ENCODE measurements at places on chromosomes 16 and 17.

DNA sequence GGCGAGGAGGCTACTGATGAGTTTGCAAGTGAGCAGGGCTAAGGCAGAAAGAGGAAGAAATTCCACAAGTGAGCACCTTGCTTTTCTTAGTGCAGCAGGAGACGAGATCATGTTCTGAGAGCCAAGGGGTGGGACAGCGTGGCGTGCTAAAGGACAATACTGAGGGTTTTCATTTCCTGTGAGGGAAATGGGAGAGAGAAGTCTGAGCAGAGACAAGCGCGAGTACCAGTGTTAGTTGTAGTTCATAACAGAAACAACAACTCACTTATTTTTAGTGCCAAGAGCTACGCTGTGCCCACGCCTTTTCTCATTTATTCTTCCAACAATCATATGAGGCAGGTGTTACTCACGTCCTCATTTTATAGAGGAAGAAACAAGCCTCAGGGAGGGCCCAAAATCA lies 2.3 kb downstream of the SPACA3 start:
- no peak for DNase-seq

DNA sequence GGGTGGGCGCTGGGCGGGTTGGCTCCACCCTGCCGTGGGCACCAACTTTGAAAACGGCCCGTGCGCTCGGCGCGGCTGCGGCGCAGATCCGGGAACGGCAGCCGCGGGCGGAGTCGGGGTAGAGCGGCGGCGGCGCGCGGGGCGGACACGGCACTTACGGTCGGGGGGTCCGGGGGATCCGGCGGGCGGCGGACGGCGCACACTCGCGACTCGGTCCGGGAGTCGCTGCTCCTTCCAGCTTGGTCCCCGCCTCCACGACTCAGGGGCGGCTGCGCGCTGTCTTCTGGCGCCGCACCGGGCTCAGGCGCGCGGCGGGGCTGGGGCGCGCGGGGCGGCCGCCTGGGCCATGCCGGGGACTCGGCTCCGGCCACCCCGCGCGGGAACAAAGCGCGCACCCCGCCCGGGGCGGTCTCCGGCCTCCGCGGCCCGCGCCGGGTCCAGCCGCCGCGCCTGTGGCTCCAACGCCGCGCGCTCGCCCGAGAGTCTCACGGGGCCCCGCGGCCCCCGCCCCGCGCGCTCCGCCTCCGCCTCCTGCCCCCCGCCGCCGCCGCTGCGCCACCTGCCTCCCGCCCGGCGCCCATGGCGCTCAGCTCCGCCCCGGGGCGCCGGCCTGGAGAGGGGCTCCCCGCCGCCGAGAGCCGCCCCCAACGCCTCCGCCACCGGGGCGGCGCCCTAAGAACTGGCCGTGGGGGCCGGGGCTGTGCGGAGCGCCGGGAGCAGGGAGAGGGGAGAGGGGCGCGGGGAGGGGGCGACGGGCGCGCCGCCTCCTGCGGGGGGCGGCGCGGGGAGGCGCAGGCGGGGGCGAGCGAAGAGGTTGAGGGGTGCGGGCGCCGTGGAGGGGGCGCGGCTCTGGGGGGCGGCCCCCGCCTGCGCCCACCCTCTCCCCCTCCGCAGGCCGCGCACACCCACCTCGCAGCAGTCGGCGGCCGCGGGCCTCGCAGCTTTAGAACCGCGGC lies 35.9 kb downstream of the CBFA2T3 start:
- peak; percentile 17 for DNase-seq

- DNase-seq = no peak
Observed at GRCh38 chr16:55398762-55399161, 74.8 kb downstream of the IRX6 start.

DNA sequence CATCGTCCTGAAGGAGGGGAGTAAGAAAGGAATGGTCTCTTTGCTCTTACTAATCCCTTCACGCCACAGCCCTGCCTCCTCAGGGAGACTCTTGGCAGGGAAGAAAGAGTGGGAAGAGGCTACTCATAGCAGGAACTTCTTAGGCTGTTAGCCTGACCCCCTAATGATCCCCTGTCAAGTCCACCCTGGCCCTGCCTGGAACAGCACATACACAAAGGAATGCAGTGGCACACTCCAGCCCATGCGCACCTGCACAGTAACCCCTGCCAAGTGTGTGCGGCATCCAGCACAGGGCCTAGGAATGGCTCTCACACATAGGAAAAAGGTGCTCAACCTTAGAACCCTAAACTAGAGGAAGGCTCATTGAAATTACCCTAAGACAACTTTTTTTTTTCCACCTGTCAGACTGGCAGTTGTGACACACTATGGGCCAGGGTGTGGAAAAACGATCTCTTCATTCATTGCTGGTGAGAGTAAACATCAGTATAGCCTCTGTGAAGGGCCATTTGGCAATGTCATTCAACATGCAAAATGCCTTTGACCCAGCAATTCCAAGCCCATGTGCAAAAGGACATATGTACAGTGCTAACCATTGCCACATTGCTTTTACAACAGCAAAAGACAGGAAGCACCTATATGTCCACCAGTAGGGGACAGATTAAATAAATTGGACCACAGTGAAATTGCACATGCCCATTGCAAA lies 50.1 kb downstream of the PIMREG start:
- no peak for DNase-seq

DNA sequence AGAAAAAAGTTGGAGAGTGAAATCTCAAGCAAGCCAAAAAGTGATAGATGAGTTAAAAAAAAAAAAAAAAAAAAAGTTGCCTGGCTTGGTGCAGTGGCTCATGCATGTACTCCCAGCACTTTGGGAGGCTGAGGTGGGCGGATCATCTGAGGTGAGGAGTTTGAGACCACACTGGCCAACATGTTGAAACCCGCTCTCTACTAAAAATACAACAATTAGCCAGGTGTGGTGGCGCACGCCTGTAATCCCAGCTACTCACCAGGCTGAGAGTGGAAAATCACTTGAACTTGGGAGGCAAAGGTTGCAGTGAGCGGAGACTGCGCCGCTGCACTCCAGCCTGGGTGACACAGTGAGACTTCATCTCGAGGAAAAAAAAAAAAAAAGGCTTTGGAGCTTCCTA lies 668.8 kb downstream of the WWOX start:
- DNase-seq = no peak

DNA sequence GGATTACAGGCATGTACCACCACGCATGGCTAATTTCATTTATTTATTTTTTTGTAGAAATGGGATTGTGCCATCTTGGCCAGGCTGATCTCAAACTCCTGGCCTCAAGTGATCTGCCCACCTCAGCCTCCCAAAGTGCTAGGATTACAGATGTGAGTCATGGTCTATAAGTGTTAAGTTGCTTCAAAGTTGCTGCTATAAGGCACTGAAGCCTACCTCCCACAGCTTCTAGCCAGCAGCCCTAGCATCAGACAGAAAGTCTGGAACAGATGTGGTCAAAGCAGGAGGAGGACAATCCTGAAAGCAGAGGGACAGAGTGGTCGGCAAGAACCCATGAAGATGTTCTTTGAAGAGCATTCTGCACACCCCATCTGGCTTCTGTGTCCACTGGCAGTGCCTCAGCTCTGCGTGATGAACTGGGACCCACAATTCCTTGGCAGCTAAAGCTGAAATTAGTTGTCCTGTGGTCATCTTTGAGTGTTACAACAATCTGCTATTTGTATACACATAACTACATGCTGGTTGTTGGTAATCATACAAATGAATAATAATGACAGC lies 11.2 kb downstream of the MAP3K14 start:
- no peak for DNase-seq

- DNase-seq = no peak
Observed at GRCh38 chr17:15909481-15909991, 35.4 kb upstream of the ADORA2B start.

DNA sequence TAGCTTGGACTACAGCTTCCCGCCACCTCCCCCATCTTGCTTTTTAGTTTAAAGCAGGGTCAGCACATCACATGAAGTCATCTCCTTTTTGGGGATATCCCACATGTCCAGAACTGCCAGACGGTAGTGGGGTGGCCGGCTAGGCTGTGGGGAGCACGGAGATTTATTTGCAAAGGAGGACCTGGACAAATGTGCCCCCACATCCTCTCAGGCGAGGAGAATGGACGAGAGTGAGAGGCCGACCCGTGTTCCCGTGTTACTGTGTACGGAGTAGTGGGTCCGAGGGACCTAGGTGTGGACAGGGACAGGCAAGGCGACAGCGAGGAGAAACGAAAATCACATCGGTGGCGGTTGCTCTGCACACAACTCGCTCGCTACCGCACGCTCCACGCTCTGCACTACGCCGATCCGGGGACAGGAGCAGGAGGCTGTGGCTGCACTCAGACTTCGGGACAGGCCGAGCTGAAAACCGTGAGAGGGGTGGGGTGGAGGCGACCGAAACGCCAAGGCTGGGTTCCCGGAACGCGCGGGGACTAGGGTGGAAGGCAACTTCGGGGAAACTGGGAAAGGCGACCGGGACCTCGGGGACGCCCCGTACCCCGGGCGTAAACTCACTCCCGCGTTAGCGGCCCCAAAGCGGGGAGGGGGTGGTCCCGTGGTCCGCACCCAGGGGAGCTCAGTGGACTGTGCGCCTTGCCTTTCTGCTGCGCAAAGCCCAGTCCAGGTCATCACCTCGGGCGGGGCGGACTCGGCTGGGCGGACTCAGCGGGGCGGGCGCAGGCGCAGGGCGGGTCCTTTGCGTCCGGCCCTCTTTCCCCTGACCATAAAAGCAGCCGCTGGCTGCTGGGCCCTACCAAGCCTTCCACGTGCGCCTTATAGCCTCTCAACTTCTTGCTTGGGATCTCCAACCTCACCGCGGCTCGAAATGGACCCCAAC lies at the start of gene MT1A:
TSS of gene MT1A (plus strand) at position 853 of the 937 bp plus-strand sequence. CDS start at position 926, 73 bp downstream.
- no peak for DNase-seq

All from NCI-H2081 (cell line).